ENCODE measurements at places on chromosomes 13 and 19.

- DNase-seq, result no peak
These were observed 36.3 kb upstream of the ABCC4 start for GRCh38 chr13:95337597-95337996.

DNA sequence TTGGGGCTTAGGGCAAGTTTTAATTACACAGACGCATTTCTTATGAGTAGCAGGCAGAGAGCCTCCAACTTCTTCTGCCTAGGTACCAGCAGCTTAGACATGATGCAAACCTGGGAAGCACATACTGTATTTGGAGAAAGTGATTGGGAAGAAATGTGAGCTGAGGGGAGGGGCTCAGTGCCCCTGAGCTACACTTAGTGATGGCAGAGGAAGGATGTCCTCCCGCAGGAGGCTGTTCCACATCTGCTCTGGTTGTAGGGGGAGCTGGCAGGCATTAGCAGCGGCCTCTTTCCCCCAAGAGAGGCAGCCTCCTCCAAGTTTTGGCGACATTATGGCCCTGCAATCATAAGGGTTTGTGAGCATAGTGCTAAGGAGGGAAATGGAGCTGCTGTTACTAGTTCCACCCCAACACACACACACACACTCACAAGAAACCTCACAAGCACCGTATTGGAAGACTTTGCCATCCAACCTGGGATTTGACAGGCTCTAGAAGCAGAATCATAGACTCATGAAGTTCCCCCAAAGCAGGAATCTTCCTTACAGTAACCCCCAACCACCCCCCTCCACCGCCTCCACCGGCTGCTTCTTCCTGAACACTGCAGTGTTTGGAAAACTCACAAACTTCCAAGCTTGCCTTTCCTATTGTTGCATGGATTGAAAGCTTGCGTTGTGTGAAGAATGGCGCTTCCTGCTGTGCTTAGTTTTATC, 3.3 kb downstream of the ALOX5AP start:
- no peak for DNase-seq

GRCh38 chr19:40592170-40592569, 9.0 kb upstream of the LTBP4 start:
- peak; percentile 41 for DNase-seq

- DNase-seq, result no peak
These were observed 31.9 kb downstream of the LNX2 start for GRCh38 chr13:27588405-27588804.

- no peak for DNase-seq
These were observed 130.5 kb downstream of the B3GLCT start for GRCh38 chr13:31330236-31330635.
